ELR (cell line): ENCODE measurements at places on chromosomes 5 and 9.

DNA sequence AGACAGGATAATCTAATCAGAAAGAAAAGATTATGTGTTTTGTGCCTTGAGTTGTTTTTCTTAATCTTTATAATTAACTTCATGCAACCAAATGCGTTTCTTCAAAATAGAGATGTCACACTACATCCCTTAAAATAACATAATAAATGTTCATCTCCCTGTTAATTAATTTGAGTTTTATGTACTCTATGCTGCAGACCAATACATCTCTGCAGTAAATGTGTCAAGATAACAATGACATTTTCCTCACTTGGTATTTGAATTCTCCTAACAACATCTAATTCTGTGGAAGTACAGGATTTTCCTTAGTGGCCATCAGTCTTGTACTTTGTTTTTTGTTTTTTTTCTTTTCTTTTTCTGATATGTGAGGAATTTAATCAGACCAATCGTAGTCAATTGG is 279.2 kb upstream of the TYRP1 start:
- no peak for DNase-seq

- no peak for DNase-seq
Observed at GRCh38 chr5:128979761-128980160, 14.5 kb downstream of the SLC27A6 start.

DNA sequence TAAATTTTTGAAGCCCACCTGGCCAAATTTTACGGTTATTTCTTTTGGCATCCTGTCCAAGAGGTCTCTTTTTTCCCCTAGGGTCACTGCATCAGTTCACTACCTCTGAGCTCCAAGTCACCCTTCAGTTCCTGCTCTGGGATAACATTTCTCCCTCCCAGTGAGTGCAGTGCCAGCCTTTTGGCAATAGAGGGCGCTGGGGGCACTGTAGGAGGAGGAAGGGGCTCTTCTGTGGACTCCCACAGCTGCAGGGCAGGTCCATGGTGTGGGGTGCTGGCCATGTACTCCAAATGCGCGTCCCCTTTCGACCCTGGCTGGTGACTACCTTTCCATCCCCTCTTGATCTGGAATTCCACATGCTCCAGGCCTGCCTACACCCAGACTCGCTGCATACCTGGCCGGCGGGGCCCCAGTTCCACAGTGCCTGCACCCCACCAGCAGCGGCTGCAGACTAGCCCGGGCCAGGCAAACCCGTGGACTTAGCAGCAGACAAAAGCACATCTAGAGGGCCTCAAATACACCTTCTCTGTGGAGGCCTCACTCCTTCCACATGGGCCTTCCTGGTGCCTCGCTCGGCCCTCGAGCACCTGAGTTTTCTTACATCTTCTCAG is 20.3 kb upstream of the NINJ1 start:
- DNase-seq = peak; percentile 56

- DNase-seq = peak; percentile 33
Observed at GRCh38 chr9:38295764-38296163, 96.7 kb upstream of the ALDH1B1 start.

GRCh38 chr9:133569121-133569785 is 34.7 kb downstream of the ADAMTSL2 start:
- no peak for DNase-seq

DNA sequence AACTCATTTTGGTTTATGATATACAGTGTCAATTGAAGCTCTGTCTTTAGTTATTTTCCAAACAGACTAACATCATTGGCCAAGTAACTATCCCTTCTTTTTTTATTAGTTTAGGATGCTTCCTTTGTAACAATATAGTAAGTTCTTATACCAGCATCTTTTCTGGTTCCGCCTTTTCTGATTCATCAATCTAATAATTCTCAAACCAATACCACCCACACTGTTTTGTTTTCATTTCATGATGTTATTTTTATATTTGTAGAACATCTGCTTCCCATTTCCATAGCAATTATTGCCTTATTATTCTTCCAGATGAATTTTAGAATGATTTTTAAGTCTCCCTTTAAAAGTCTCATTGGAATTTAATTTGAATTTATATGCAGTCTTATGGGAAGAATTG is 218.1 kb downstream of the RFK start:
- DNase-seq = no peak

DNA sequence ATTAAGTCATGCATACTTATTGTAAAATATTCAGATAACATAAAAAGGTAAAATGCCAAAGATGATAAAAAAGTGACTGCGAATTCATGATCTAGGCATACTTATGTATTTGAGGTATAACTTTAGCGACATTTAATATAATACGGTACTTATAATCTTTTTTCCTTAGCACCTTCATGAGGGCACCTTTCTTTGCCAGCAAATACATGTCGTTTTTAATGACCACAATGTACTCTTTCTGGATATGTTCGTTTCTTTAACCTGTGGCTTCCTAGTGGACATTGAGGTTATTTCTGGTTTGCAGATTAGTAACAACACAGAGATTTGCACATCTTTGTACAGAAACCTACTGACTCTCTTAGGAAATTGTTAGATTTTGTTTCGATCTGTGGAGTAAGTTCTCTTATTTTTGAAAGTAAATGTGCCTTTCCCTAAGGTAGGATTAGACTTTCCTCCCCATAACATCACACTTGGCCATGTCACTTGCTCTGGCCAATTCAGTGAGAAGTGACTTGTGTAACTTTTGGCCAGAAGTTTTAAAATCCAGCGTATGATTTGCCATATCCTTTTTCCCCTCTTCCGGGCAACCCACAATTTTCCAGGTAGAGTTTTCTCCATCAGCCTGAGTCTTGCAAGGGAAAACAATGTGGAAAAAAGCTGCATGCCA is 24.4 kb downstream of the ANKRD33B start:
- no peak for DNase-seq

- DNase-seq = no peak
Observed at GRCh38 chr5:171862624-171863023, 77.0 kb downstream of the SMIM23 start.
